ENCODE measurements at places on chromosomes 6 and 20. TPM values are rescaled to one million over a fixed set of nuclear protein-coding genes. Genes with fewer than 3 reads are reported as not detected.

- no peak for DNase-seq
Observed at GRCh38 chr6:112986321-112986720, 639.2 kb downstream of the RFPL4B start.

DNA sequence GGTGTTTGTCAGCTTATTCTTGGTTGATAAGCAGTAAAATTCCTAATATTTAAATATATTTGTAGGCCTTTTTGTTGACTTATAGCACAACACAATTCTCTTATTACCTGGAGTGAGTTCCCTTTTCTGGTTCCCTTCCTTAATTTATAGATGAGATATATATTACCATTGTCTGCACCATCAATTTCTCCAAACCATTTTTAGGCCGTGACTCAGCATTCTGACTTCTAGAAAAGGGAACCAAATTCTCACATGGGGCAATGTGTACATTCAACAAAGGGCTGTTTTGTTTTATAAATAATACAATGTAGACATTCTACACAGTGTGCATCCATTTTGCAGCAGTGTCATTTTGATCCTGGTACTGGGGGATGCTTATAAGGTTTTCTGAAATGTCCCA is 52.8 kb downstream of the NCOA7 start:
- no peak for DNase-seq

Gene ZBTB12
- 9.3 TPM for total RNA-seq

DNA sequence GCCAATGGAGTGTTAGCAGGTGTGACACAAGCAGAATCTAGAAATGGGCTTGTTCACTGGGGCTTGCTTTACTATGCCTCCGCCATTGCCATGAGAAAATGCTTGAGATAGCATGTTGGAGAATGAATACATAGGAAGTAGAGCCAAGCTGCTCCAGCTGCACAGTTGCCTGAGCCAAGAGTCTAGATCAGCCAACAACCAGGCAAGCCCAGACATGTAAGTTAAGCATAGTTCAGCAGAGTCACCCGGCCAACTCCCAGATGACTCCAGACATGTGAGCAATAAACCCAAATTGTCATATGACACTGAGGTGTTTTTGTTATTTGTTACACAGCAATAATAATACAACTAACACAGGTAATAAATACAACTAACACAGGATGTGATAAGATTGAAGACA is 167.9 kb downstream of the HAO1 start:
- DNase-seq, result peak; percentile 10

DNA sequence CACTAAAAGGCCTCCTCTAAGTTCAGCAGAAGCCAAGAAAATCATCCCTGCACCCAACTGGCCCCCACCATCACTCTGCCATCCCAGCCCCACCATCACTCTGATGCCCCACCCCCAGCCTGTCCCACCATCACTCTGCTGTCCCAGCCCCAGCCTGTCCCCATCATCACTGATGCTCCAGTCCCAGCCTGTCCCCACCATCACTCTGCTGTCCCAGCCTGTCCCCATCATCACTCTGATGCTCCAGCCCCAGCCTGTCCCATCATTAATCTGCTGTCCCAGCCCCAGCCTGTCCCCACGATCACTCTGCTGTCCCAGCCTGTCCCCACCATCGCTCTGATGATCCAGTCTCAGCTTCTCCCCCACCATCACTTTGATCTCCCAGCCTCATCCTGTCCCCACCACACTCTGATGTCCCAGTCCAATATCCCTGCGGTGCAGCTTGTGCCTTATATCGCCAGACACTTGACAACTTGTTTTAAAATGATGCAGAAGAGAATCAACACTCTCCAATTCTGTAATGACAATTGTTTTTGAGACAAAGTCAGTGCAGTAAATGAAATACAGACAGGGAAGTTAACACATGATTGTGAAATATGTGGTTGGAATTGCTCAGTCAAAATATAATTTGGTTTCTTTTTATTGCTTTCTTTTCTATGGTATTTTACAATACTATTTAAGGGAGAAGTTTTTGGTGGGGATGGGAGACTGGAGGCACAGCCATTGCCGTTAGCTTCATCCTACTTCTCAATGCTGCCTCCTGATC is 100.8 kb downstream of the TNFAIP3 start:
- no peak for DNase-seq

GRCh38 chr6:141700819-141701218 is 431.9 kb upstream of the GJE1 start:
- DNase-seq, result no peak

Gene HLA-DQB2
- total RNA-seq, result not detected

GRCh38 chr6:20463396-20463795 is 61.7 kb downstream of the E2F3 start:
- no peak for DNase-seq

- DNase-seq, result no peak
Observed at GRCh38 chr6:146937316-146937715, 266.9 kb upstream of the STXBP5 start.

Gene EYA2
- total RNA-seq, result not detected

GRCh38 chr20:52054123-52054522 is 137.5 kb downstream of the ZFP64 start:
- DNase-seq, result no peak

Gene NCR2
- total RNA-seq, result not detected

DNA sequence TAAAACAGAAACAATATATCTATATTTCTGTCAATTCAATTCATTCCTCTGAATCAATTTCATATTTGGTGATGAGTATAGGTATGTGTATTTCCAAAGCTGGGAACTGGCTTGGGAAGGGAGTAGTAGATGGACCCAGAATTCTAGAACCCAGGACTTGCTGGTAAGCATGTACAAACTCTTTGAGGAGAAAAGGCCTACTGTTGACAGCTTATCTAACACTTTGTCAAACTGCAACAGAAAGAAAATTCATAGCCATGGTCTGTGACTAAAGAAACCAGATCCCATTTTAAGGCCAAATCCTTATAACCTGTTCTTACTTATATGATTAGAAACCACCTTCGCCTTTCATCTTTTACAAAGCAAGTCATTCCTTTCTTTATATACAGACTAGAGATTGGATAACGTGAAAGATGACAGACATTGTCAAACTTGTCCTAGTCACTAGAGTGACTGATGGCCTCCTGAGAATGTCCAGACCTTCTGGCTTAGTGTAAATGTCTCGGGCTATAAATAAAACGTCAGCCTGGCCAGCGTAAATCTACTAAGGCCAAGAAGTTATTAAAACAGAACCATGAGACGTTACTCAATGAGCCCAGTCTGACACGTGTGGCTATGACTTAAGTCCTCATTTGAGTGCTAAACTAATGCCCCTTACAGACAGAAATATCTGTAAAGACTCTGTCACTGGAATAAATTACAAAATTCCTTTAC is 152.3 kb downstream of the ALDH8A1 start:
- no peak for DNase-seq

Gene CD24
- 985 TPM for total RNA-seq

GRCh38 chr6:27407153-27407814 is 18.7 kb downstream of the ZNF391 start:
- no peak for DNase-seq

Gene MICB
- total RNA-seq, result 18.2 TPM

DNA sequence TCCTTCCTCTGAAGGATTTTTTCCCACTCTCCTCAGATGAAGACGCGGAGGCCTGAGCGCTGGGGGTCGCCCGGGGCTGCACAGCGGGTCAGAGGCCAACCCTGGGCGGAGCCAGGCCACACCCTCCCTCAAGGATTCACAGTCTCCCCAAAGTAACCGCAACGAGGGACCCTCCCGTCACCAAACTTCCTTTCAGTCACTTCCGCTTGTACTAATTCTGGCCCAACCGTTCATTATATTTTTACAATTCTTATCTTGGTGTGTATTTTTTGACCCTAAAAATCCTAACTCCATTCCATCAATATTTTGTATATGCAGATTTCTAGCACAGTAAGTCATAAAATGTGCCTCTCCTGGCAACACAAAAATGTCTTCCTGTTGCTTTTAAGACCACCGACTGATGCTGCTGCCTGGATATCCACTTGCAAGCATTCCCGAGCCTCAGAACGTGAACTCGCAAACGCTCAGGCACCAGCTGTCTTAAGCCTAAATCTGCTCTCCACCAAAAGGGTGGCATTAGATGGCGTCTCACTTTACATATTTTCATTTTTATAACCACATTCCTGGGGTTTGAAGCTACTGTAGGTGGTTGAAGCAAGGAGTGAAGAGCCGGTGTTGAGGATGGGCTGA is 128.0 kb downstream of the DLL1 start:
- DNase-seq, result no peak

GRCh38 chr20:3277686-3278465 is 38.9 kb upstream of the SLC4A11 start:
- no peak for DNase-seq

DNA sequence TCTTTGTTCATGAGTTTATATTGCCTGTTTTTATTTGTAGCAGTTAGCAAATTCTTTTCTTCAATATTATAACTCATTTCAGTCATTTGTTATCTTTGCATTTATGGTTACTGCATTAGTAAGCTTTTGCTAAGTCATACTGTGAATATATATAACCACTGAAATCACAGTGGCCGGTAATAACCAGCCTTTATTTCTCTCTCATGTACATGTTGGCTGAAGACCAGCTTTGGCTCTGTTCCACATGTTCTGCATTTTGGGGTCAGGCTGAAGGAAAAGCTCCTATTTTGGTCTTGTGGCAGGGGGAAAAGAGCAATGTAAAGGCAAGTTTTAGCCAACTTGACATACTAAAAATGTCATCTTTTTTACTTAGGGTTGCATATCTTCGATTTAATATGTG is 276.3 kb downstream of the BCKDHB start:
- DNase-seq, result no peak

- no peak for DNase-seq
Observed at GRCh38 chr20:46150943-46151342, 32.8 kb downstream of the CD40 start.

Gene KCNS1
- total RNA-seq, result not detected

DNA sequence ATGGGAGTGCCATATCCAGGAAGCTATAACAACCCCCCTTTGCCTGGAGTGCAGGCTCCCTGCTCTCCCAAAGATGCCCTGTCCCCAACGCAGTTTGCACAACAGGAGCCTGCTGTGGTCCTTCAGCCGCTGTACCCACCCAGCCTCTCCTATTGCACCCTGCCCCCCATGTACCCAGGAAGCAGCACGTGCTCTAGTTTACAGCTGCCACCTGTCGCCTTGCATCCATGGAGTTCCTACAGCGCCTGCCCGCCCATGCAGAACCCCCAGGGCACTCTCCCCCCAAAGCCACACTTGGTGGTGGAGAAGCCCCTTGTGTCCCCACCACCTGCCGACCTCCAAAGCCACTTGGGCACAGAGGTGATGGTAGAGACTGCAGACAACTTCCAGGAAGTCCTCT is 56.7 kb upstream of the TMEM181 start:
- DNase-seq, result no peak

Gene POPDC3
- total RNA-seq, result 161 TPM

Gene PPT2
- total RNA-seq, result 27.3 TPM

GRCh38 chr20:33145521-33145920 is 22.4 kb upstream of the BPIFA2 start:
- DNase-seq, result no peak

DNA sequence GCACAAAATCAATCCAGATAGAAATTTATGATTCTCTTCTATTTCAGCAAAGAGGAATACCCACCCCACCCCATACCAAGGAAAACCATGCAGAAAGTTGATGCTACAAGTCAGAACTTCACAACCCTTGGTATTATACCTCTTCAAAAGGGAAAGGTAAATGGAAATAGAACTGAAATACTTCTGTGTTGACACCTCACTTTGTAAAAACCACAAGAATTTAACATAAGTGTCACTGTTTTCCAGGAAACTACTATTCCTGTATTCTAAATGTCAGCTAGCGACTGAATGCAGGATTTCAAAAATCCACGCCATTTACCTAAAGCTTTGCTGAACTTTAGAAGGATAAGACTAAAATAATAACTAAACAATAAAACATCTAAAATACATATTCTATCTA is 3.6 kb downstream of the CPNE1 start:
- no peak for DNase-seq

Gene TEAD3
- total RNA-seq, result 5.6 TPM

All from Caki2 (cell line).